K562 (cell line): ENCODE measurements at places on chromosomes 1 and 21. TPM values are rescaled to one million over a fixed set of nuclear protein-coding genes. Genes with fewer than 3 reads are reported as not detected.

DNA sequence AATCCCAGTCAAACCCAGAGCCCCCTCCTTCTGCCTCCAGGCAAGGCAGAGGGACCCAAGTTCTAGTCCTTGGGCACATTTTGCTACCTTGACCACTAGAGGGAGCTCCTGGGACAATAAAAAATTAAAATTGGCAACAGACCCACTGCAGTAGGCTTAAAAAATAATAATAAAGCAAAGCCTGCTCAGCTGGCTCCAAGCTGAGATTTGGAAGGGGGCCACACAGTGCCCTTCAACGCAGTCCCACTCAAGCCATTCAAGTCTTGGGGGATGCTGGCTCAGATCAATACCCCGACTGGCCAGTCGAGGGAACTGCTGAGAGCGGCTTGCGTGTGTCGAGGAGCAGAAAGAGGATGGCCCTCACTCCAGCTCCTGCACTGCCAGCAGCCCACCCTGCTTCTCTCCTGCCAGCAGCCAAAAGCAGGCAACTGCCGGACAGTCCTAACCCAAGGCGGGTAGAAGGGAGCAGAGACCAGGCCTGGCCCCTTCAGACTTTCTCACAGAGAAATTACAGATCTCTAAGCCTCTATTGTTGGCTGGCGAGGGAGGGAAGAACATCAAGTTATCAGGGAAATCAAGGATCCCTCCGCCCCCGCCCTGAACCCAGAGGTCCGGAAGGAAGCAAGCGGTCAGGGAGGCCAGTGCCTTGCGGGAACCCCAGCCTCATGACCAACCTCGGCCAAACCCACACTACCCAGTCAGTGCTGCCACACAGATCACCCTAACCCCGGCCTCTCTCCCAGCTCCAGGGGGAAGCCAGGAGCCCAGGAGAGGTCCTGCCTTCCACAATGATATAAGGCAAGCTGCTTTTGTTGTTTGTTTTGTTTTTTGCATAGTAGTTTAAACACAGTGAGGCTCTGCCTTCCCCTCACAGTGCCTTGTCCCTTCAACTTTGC, 4.9 kb upstream of the ALDH4A1 start:
- DNase-seq: peak; percentile 68

- DNase-seq: no peak
These were observed 475 bp upstream of the TDRD10 start for GRCh38 chr1:154501423-154502065.

DNA sequence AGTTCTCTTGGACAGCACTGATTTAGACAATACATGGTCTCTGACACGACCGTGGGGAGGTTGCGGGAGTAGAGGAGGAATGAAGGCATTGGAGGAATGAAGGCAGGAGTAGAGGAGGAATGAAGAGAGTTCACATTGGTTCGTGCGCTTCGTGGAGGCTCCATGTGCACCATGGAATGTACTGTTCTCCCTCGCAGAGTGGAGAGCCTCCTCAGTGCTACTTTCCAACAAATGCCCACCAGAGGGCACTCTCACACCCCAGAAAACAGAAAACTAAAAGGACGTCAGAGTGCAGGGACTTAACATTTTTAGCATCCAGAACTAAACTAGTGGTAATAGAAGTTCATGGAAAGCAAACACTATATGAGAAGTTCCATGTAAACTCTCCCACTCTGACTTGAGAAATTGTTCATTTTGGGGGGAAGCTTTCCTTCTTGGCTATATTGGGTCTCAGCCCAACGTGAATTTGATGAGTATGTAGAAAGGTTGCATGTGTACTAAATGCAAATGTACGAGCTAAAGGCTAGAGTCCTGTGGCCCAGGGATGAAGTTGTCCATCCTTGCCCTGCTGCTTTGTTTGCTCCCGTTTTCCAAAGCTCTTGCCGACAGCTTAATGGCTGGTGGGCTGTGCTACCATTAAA, 211.6 kb downstream of the LMX1A start:
- DNase-seq: peak; percentile 63

GRCh38 chr1:205518661-205519540, 14.4 kb downstream of the CDK18 start:
- DNase-seq: no peak

- peak; percentile 59 for DNase-seq
These were observed 171.5 kb upstream of the IRF2BP2 start for GRCh38 chr1:234781241-234782065.

DNA sequence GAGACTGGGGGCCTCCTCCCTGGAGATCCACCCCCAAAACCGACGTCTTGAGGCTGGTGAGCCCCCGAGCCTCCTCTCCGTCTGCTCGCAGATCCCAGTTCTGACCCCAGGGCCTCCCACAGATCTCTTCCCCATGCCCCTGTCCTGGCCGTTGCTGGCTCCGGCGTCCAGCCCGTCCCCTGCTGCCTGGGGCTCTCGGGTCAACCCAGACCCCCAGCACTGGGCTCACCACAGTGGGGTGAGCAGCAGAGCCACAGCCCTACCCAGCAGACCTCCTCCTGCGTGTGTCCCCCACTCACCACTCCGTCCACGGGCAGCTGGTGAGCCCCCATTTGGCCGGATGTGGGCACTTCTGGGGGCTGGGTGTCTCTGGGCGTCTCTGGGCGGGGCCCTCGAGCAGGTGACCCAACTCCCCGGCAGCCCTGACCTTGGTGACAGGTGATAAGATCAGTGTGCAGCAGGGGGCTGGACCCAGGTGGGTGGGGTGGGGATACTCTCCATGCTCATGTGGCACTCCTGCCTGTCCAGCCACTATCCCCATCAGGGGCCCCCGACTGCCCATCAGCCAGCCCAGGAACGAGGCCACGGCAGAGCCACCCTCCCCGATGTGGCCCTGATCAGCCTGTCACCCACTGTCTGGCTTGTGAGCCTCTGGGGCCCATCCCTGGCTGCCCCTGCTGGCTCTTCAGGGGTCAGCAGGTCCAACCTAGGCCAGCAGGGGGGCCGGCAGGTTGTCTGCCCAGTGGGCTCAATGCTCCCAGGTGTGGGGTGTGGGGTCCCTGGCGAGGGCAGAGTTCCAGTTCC, 709 bp downstream of the TNFRSF14 start:
- DNase-seq: no peak

GRCh38 chr21:26169061-26169610, 1.4 kb downstream of the APP start:
- DNase-seq: no peak

DNA sequence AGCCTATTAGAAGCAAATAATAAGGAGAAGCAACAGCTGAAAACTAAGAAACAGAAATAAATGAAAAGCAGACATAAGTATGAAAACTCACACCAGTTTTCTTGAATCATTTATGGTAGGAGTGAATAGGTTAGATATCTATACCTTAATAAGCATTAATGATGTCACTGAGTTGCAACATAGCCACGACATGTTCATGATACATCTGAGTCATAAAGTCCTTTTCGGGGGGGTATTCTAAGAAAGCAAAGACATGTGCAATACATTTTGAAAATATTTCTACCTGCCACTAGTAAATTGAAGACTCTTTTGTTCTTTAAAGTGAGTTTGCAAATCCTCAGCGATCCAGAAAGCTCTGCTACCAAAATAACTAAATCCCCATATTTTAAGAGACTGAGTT, 7.2 kb downstream of the CD34 start:
- DNase-seq: no peak

GRCh38 chr1:111221633-111222291, 5.8 kb upstream of the CHI3L2 start:
- no peak for DNase-seq

- DNase-seq: no peak
These were observed 155.7 kb downstream of the ADSS2 start for GRCh38 chr1:244296003-244296402.

DNA sequence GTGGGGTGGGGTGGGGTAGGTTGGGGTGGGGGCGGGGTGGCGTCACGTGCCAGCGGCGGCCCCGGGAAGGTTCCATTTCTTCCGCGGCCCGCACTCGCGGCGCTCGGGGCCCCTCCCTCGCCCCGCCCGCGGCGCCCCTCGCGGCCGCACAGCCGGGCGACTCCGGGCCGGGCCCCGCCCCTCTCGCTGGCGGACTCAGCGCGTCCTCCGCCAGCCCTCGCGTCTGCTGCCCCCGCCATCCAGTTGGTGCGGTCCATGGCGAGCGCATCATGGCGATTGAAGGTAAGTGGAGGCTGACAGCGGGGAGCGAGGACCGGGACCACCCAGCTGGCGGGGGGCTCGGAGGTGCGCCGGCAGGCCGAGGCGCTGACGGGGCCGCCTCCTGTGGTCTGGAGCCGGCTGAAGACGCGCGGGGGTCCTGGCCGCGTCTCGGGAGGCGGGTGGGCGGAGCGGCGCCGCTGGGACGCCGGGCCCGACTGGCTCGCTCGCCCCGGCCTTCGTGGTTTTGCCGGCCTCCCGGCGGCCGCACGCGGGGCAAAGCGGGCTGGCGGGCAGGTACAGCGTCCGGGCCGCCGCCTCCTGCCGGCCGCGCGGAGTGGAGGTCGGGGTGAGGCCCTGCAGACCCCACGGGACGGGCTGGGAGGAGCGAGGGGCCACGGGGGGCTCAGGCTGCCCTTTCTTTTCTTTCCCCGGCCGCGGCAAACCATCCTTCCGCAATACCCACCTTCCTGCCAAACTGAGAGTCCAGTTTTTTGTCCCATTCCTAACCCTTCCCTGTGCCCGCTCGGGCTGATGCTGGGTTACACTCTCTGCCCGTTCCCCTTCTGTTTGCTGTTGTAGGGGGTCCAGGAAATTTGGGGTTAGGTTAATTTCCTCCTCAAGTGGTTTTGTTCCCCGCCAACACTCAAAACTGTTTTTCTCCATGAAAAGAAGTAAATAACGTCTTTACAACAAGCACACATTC, at the start of gene SYT14:
SYT14 (plus strand) TSS at position 222 of the 964 bp plus-strand sequence; CDS start at position 270, 48 bp downstream.
- peak; percentile 15 for DNase-seq

DNA sequence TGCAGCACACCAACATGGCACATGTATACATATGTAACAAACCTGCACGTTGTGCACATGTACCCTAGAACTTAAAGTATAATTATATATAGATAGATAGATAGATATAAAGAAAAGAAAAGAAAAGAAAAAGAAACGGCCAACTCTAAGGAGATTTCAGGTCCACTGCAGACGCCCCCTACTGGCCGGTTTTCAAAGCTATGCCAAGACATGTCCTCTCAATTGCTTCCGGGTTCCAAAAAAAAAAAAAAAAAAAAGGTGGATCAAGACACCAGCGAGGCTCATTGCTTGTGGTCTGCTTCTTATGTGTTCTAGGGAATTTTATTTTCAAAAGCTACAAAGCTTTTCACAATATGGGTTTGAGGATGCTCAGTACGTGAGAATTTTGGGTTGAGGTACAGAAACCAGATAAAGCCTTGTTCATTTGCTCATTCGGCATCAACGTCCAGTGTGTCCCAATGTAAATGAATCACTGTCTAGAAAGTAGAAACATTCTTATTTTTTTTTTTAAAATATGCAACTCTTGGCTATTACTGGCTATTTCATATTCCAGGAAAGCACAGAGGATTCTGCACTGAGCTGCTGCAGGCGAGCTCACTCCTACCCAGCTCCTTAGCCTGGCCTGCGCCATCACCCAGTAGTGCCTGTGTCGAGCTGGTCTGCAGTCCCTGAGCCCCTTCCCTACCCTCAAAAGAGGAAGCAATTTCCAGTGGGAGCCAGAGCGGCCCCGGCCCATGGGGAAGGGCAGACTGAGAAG, 643.0 kb downstream of the KIF26B start:
- peak; percentile 81 for DNase-seq

DNA sequence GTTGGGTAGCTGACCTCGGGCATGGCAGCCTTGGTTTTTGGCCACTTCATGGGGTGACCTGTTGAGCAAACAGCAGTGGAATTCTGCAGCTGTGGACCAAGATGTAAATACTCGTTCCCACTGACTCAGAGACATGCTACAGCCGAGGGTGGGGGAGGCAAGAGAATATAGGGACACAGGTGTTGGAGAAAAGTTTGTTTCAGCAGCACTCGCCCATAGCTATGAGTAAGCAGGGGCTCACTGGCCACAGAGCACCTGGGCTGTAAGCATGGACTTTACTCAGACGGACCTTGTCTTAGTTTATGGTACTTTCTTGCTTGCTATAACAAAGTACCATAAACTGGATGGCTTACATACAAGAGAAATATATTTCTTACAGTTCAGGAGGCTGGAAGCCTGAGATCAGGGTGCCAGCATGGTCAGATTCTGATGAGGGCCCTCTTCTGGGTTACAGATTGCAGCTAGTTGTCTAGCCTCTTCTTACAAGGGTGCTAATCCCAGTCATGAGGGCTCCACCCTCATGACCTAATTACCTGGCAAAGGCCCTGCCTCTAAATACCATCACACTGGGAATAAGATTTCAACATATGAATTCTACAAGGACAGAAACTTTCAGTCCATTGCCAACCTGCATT, 437.2 kb upstream of the DAB1 start:
- DNase-seq: no peak

GRCh38 chr1:147337040-147337630, 94.7 kb downstream of the CHD1L start:
- DNase-seq: no peak

DNA sequence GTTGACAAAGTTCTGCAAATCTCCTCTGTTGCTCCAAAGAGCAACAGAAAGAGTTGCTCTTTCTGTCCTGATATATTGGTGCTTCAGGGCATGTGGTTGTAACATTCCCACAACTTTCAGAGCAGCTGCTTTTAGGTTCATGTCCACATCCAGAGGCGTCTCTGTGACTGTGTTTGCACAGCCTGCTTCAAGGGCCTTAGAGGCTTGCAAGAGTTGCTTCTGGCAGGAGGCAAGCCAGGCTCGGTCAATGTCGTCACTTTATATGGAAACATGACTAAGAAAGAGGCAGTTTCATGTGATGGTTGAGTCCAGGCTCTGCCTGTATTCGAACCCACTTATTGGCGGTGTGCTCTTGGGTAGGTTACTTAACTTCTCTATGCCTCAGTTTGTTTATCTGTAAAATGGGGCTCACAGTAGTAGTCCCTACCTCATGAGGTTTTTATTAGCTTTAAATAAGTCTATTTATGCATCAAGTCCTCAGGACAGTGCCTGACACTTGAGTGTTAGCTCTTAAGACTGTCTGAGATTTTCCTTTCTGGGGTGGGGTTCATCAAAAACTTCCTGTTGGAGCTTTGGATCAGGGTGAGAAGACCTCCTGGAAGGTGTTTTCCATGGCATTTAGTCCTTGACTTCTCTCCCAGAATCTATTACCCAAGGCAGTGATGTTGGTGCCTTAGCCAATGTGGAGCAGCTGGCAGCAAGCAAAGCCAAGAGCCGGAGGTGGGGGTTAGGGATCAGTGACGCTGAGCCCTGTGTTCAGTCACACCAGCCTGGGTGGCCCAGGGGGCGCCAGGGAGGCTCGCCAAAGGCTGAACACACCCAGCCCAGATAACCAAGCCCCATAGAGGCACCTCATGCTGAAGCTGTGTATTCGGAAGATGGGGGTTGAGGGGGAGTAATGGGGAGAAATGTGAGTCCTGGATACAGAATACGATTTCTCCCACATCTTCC, 18.9 kb downstream of the LHX4 start:
- peak; percentile 78 for DNase-seq

GRCh38 chr1:229848752-229849677, 218.0 kb upstream of the GALNT2 start:
- DNase-seq: peak; percentile 67

NDC1 gene
- total RNA-seq: 64.5 and 74.2 TPM in 2 replicates

LRRC38 gene
- total RNA-seq: not detected in 2 replicates

MYCL gene
- 19.7 and 22.0 TPM in 2 replicates for total RNA-seq

DMRTA2 gene
- total RNA-seq: not detected in 2 replicates

RSPH1 gene
- total RNA-seq: not detected in 2 replicates

DTL gene
- 64.3 and 74.4 TPM in 2 replicates for total RNA-seq

NMNAT2 gene
- total RNA-seq: not detected in 2 replicates
